GM12878 (cell line): ENCODE measurements at places on chromosomes 7 and 10.
A peak's percentile ranks its signal among the peaks of the same experiment; 100 is the strongest.

DNA sequence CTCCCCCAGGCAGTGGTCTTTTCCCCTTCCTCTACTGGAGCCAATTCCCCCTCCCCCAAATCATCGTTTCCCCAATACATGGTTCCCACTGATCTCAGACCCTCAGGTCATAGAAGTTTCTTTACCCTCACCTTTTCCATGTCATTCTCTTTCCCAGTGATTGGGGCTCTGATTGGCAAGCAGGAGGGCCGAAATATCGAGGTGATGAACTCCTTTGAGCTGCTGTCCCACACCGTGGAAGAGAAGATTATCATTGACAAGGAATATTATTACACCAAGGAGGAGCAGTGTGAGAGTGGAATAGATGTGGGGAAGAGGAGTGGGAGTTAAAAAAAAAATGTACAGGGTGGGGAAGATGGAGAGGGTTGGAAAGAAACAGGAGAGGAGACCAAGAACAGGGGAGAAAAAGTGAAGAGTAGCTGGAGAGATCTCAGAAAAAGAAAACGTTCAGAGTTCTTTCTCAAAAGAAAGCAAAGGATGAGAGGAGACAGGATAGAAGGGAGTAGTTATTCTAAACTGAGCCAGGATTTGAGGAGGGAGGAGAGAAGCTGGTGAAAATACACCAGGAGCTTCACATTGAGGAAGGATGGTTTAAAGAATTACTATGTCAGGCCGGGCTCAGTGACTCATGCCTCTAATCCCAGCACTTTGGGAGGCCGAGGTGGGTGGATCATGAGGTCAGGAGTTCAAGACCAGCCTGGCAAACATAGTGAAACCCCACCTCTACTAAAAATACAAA, 858 bp downstream of the COPS6 start:
- no peak for DNase-seq
- H3K27ac ChIP-seq: peak overlapping the region; percentile 84
- H3K36me3 ChIP-seq: peaks cover 33% of the 10 kb centered on the region
- H3K4me1 ChIP-seq: peaks cover 6% of the 10 kb centered on the region
- H3K27me3 ChIP-seq: no peaks in the 10 kb centered on the region

DNA sequence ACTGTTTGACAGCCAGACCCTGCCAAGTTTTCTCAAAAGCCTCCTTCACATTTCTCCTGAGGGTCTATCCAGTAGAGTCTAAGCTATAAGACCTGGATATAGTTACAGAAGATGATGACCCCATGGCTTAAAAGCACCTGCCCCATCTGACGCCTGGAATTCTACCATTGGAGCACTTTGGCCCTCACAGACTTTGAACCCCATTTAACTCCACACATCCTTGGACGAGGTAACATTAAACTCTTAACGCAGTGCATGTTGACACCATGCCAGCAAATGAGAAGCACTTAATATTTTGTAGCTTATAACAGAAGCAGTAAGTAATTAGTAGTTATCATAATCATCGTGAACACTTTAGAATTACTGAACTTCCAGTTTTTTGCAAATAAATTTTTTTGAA, 61.9 kb upstream of the SMNDC1 start:
- peaks cover 33% of the 10 kb centered on the region for H3K4me1 ChIP-seq

GRCh38 chr7:151708610-151709009, 168.3 kb downstream of the PRKAG2 start:
- H3K4me1 ChIP-seq: peaks cover 3% of the 10 kb centered on the region; the same call in 1 of the 2 replicates
- no peaks in the 10 kb centered on the region for H3K36me3 ChIP-seq
- H3K27ac ChIP-seq: no peak overlapping the region
- no peak overlapping the region for H3K4me3 ChIP-seq

DNA sequence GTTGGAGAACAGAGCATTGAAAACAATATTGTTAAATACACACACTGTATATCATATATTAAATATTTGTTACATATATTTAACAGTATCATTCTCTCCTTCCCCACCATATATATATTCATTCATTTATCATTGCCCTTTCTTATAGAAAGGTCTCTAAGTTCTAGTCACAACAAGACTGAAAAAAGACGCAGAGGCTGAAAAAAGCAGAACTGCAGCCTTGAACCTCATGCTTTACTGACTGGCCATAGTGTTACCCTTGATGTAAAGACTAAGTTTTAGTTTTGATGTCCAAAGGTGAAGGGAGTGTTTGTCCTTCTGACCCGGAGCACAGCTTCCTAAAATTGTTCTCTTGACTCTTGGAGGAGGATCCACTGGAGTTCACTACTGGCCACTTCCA, 247.9 kb downstream of the PTEN start:
- no peak overlapping the region for H3K4me3 ChIP-seq
- H3K27ac ChIP-seq: peak overlapping the region; percentile 86
- H3K4me1 ChIP-seq: peaks cover 86% of the 10 kb centered on the region

GRCh38 chr10:26931223-26931622, 70.5 kb upstream of the ABI1 start:
- DNase-seq: no peak
- H3K36me3 ChIP-seq: no peaks in the 10 kb centered on the region
- no peaks in the 10 kb centered on the region for H3K27me3 ChIP-seq
- H3K27ac ChIP-seq: no peak overlapping the region
- no peaks in the 10 kb centered on the region for H3K4me1 ChIP-seq

- no peaks in the 10 kb centered on the region for H3K36me3 ChIP-seq
- H3K27me3 ChIP-seq: peaks cover 9% of the 10 kb centered on the region
- no peak overlapping the region for H3K4me3 ChIP-seq
- H3K4me1 ChIP-seq: no peaks in the 10 kb centered on the region
- H3K27ac ChIP-seq: no peak overlapping the region
- no peak for DNase-seq
These were observed 188.7 kb downstream of the EMX2 start for GRCh38 chr10:117731121-117731791.

DNA sequence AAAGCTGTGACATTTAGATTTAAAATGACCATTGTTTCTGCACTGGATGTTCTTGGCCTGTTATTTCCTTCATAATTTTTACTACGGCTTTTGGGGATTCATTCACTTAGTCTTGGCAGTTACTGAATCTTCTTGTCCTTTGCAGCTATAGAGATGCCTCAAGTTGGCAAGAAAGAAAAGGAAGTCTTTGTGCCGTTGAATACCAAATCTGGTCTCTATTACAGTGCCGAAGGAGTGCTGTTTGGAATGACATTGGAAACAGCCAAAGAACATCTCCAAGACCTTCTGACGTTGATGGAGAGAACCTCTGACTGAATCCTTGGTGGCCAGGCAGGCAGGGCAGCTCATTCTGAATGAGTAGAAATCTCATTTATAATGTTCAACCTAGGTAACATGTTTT, 54.3 kb upstream of the NRP1 start:
- no peak overlapping the region for H3K4me3 ChIP-seq
- H3K36me3 ChIP-seq: no peaks in the 10 kb centered on the region
- H3K27ac ChIP-seq: no peak overlapping the region
- no peak for DNase-seq

- no peaks in the 10 kb centered on the region for H3K4me1 ChIP-seq
- H3K27me3 ChIP-seq: no peaks in the 10 kb centered on the region
- no peak overlapping the region for H3K4me3 ChIP-seq
- H3K36me3 ChIP-seq: no peaks in the 10 kb centered on the region
- no peak overlapping the region for H3K27ac ChIP-seq
- DNase-seq: no peak
These were observed 175.1 kb downstream of the COBL start for GRCh38 chr7:51141451-51142003.

- DNase-seq: no peak
- H3K27me3 ChIP-seq: no peaks in the 10 kb centered on the region
- no peaks in the 10 kb centered on the region for H3K4me1 ChIP-seq
- no peaks in the 10 kb centered on the region for H3K36me3 ChIP-seq
These were observed 762.7 kb downstream of the KCNMA1 start for GRCh38 chr10:76874896-76875295.

- no peaks in the 10 kb centered on the region; the same call in 1 of the 2 replicates for H3K36me3 ChIP-seq
- H3K27me3 ChIP-seq: no peaks in the 10 kb centered on the region
- H3K4me3 ChIP-seq: no peak overlapping the region
- no peak overlapping the region for H3K27ac ChIP-seq
- H3K4me1 ChIP-seq: peaks cover 16% of the 10 kb centered on the region
These were observed 16.5 kb downstream of the ADAP1 start for GRCh38 chr7:937856-938484.

DNA sequence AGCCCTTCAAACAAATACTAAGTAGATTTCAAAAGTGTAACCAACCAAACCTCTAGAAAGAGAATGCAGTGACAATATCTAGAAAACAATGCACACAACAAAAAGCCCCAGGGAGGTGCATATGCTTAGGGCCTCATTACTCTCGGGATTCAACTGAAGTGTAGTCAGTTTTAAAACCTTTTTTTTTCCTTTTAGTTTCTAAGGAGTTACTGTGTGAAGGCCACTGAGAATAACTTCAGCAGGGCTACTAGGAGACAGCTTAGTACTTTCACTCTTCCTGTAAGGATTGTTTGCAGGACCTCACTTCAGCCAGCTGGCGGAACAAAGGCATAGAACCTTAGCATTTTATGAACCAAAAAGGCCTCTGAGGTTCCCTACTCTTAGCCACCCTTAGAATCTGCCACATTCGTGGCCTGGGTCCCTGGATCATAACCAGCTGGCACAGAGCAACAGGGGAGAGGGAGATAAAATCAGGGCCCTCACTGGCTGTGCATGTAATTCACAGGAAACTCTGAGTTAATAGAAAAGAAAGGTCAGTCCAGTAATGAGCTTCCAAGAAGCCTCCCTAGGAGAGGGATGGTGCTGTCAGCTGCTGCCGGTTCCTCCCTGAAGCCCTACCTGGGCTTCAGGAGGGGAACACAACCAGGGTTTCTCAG, 3.6 kb downstream of the VOPP1 start:
- peaks cover 44% of the 10 kb centered on the region for H3K4me1 ChIP-seq
- no peak for DNase-seq

DNA sequence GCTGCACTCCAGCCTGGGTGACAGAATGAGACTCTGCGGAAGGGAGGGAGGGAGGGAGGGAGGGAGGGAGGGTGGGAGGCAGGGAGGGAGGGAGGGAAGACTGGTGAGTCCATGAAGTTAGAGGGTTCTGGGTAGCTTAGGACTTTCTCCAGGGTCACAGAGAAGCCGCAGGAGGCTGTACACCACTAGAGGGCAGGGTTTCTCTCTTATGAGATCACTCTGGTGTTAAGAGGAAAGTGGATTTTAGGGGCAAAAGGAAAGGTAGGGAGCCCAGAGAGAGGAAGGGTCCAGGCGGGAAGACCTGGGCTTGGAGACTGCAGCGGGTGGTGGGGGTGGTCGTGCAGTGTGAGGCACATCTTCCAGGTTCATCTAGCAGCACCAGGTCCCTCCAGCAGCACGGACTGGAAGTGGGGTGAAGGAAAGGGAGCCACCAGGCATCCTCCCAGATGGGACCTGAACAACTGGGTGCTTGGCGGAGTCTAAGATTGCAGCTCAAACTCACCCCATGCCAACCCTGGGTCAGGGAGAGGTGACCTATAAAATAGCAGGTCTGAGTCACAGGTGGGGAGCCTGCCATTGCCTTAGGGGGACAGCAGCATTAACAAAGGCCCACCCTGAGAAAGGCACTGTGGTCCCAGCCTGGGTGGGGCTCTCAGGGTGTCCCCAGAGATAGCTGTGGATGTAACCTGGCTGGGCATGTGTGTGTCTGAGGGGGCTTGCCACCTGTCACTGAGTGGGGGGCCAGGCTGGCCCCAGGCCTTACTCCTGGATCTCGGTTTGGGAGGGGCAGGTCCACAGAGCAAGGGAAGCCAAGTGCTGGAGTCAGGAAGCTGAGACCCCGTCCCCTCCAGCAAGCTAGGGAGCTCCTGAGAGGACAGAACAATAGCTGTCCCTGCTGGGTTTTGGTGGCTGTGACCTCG, 48.5 kb upstream of the SLC29A3 start:
- H3K36me3 ChIP-seq: no peaks in the 10 kb centered on the region
- H3K27me3 ChIP-seq: no peaks in the 10 kb centered on the region
- H3K27ac ChIP-seq: no peak overlapping the region
- DNase-seq: no peak
- no peaks in the 10 kb centered on the region for H3K4me1 ChIP-seq
- H3K4me3 ChIP-seq: no peak overlapping the region

DNA sequence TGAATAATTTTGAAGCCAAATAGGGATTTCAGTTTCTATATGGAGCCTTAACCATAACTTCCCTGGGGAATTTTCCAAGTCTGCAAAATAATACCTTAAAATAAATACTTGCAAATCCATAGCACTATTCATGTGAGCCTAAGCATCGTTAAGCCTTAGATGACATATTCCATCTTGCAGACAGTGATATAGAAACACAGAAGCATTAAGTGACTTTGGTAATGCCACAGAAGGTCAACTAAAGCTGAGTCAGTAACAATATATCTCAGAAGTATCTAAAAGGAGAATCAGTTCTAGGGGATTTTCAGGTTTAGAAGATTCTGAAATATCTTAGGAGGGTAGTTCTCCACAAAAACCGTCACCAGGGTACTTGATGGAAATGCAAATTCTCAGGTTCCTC, 163.4 kb upstream of the COL1A2 start:
- DNase-seq: no peak
- no peaks in the 10 kb centered on the region for H3K36me3 ChIP-seq
- H3K4me3 ChIP-seq: no peak overlapping the region
- no peak overlapping the region for H3K27ac ChIP-seq
- H3K4me1 ChIP-seq: no peaks in the 10 kb centered on the region
- H3K27me3 ChIP-seq: no peaks in the 10 kb centered on the region

DNA sequence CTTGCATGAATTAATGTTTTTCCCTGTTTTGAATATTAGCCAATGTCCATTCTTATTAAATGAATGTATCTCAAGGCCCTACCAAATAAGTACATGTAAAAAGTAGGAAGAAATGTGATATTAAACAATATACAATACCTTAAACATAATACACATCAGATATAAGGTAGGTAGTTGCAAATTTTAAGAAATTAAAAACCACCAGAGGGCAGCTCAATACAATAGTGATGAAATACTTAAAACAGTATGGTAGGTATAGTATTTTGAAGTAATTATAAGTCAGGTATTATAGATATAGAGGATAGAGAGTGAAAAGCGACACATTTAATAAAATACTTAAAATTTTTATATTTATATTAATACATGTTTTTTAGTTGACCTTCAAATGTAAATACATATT, 43.6 kb upstream of the CDK14 start:
- no peaks in the 10 kb centered on the region for H3K27me3 ChIP-seq
- DNase-seq: no peak
- H3K4me1 ChIP-seq: no peaks in the 10 kb centered on the region
- H3K4me3 ChIP-seq: no peak overlapping the region
- H3K27ac ChIP-seq: no peak overlapping the region

GRCh38 chr10:16583382-16583781, 61.7 kb upstream of the C1QL3 start:
- H3K27ac ChIP-seq: no peak overlapping the region
- no peak for DNase-seq
- no peaks in the 10 kb centered on the region for H3K36me3 ChIP-seq
- no peaks in the 10 kb centered on the region for H3K27me3 ChIP-seq
- H3K4me3 ChIP-seq: no peak overlapping the region

- H3K4me3 ChIP-seq: no peak overlapping the region
- no peaks in the 10 kb centered on the region for H3K27me3 ChIP-seq
- no peak for DNase-seq
- no peaks in the 10 kb centered on the region for H3K4me1 ChIP-seq
These were observed 1293.0 kb downstream of the REEP3 start for GRCh38 chr10:64814201-64814600.

- H3K4me3 ChIP-seq: peak overlapping the region; percentile 98
- H3K27me3 ChIP-seq: no peaks in the 10 kb centered on the region
- H3K27ac ChIP-seq: peak overlapping the region; percentile 94
- DNase-seq: no peak
- no peaks in the 10 kb centered on the region for H3K36me3 ChIP-seq
These were observed 1.2 kb downstream of the BRAF start for GRCh38 chr7:140923358-140924006.
